Uterine smooth muscle cell (primary cell): ENCODE measurements at places on chromosomes 11 and 22. TPM values are rescaled to one million over a fixed set of nuclear protein-coding genes. Genes with fewer than 3 reads are reported as not detected.

HTR3B gene
- not detected in 2 replicates for total RNA-seq

PLEKHB1 gene
- total RNA-seq, result 0.33 and 2.5 TPM in 2 replicates

CECR2 gene
- total RNA-seq, result 0.11 and 0.37 TPM in 2 replicates

GLB1L3 gene
- total RNA-seq, result not detected in 2 replicates

OR52I1 gene
- not detected in 2 replicates for total RNA-seq

CSTF3 gene
- total RNA-seq, result 28.0 and 34.1 TPM in 2 replicates

GNAZ gene
- 11.6 and 11.8 TPM in 2 replicates for total RNA-seq

MYO18B gene
- total RNA-seq, result not detected in 2 replicates

NAV2 gene
- total RNA-seq, result 19.9 and 26.6 TPM in 2 replicates

ME3 gene
- total RNA-seq, result 18.2 and 32.4 TPM in 2 replicates

HSPB2 gene
- total RNA-seq, result 0.25 TPM in 1 of 2 replicates, not detected in the other

C1QTNF4 gene
- 0.11 and 0.25 TPM in 2 replicates for total RNA-seq

KRTAP5-8 gene
- not detected in 2 replicates for total RNA-seq

PDGFD gene
- 1.4 and 1.7 TPM in 2 replicates for total RNA-seq
